ENCODE measurements at places on chromosomes 12 and 14.

DNA sequence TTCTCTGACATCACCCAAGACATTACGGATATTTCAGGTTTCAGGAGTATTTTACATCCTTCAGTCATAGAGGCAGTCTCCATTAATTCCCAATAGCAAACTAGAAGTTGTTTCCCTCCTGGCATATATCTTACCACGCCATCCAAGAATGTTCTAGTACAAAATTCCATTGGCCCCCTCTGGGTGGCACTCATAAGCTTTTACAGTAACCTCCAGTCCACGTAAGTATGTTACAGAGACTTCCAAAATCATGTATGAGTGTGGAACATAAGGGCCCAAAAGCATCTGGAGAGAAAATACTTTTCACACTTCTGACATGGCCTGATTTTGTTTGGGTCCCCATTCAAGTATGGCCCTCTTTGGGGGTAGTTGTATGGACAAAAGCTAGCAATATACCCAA, 58.1 kb upstream of the DHRS4 start:
- no peak for DNase-seq

DNA sequence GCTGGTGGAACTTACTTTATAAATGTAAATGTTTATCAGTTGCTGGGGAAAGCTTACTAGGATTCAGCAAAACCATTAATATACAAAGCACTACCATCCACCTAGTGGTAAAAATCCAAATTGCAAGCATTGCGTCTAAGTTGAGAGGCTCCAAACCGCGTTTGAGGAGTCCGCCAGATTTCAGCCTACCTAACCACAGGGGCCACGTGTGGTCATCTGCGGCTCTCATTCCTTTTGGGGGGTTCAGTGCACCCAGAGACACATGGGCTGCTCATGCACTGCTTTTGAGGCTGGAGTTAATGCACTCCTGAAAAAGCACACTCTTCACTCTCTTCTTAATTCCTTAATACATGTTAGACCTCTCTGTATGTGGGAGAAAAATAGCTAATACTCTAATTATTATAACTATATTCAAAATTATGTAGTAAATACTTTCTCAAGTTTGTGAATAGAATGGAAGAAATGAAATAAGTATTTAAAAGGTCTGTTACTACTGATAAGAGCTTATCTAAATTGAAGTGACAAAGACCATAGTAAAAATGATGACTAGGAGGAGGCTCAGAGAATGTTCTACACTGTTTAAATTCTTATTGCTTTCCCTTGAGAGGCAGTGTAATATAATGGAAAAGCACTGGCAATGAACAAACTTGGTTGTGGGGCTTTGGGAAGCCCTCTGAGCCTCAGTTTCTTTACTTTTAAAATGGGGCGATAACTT, 41.4 kb upstream of the MANSC4 start:
- no peak for DNase-seq

- no peak for DNase-seq
Observed at GRCh38 chr14:36582011-36582873, at the start of gene NKX2-8. Gene NKX2-8, minus strand, starts transcription at chr14:36582614. Its CDS starts 225 bp downstream, at chr14:36582389.

- no peak for DNase-seq
Observed at GRCh38 chr12:45329238-45329637, 113.3 kb downstream of the ANO6 start.

DNA sequence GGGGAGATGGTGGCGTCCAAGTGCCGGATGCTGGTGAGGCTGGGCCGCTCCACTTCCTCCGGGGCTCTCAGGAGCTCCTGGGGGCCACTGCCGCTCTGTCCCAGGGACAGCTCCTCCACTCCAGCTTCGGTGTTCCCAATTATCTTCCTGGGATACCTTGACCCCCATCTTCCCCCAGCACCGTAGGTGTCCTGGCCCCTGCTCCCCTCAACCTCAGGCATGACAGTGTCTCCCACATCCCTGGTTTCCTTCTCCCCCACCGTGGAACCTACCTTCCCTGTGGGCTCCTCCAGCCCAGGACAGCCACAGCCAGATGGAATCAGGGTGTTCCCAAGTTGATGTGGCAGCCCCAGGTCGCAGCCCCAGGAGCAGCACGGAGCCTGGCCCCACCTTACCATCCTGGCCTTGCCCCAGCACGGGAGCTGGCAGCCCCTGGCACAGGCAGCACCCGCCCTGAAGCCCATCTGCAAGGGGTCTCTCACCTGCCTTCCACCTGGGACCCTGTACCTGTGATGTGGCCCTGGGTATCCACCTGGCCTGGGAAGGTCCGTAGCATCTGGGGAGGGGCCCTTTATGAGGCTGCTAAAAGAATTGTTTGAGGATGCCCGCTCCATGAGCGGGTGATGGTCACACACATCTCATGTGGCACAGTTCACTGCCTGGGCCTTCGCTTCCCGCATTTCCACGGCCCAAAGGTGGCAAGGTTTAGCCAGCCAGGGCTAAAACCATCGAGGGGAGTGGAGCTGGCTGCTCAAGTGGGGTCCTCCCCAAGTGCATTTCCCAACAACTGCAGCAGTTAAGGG, 4.1 kb downstream of the TMEM121 start:
- no peak for DNase-seq
